ENCODE measurements at places on chromosomes 5 and 9.
A peak's percentile ranks its signal among the peaks of the same experiment; 100 is the strongest.

GRCh38 chr5:946720-947625 lies 54.3 kb downstream of the TRIP13 start:
- no peak for DNase-seq

GRCh38 chr9:86783884-86784283 lies 163.4 kb downstream of the GAS1 start:
- no peak for DNase-seq

DNA sequence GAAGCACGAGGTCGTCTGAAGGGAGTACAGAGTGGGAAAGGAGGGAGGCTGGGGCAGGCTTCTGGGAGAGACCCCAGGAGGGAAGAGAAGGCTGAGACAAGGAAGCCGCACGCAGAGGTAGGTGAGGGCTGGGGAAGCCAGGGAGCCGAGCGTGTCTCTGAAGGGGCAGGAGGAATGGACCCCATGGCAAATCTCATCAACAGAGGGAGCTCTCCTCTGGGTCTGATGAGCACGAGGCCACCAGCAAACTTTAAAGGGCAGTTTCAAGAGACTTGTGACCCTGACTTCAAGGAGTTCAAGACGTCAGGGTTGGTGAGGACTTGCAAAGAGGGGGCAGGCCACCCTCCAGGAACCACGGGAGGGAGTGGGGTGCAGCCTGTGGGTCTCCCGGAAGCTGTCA lies 326.2 kb upstream of the IRX2 start:
- no peak for DNase-seq

DNA sequence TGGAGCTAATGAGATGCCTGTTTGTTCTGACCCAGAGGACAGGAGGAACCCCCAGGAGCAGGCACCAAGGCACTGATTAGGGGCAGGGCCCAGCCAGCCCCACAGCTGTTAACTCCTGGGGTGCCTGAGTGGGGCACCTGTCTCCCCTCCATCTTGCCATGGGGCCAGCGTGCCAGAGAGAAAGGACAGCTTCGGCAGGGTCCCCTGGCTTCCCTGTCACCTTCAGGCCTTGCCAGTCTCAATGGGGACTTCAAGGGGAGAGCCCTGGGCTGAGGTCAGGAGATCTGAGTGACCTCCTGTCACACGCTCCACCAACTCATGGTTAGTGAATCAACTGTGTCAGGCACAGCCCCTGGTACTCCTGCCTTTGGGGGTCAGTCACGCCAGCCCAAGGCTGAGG lies 152.7 kb upstream of the MVB12B start:
- no peak for DNase-seq

DNA sequence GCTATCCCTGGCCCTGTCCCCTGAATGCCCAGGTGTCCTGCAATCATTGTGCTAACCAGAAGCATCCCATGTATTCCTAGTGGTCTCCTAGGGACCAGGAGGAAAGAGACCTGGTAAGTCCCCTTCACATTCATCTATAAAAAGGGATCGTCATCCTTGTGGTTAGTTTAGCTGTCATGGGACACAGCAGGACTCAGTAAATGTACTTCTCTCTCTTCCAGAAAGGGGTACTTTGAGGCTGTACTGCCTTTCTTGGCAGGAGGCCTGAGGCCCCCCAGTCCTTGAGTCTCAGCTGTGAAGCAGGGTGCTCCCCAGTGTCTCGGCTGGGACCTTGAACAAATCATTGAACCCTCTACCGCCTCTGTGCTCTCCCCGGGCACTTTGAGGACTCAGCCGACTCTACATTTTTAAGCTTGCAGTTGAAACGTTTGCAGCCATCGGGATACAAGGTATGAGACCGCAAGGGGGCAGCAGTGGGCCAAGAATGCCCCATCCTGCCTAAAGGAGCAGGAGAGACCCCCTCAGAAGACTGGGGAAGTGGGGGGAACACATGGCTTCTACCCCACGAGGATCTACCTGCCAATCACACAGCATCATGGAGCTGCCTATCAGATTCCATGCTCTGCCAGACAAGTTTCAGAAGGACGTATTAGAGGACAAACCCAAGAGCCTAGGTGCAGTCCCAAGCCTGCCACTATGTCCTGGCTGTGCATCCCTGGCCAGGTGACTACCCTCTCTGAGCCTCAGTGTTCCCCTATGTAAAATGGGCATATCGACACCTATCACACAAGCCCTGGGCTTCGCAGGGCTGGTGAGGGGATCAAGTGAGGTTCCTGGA lies 2.4 kb upstream of the PHYKPL start:
- peak; percentile 85 for DNase-seq

GRCh38 chr9:112176524-112176923 lies 1.4 kb upstream of the SUSD1 start:
- no peak for DNase-seq

DNA sequence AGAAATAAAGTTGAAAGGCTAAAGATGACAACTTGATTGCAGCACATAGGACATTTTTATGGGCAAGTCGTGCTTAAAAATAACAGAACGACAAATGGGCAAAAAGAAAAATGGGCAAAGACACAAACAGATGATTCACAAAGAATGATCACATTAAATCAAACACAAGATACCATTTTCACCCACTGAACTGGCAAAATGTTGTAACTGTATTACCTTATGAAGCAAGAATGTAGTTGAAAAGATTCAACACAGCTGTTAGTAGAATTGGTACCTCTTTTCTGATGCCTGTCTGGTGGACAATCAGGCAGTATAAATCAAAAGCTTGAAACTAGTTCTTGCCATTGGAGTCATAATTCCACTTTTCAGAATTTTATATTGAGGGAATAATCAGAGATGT lies 81.0 kb upstream of the PALM2AKAP2 start:
- DNase-seq = no peak

- DNase-seq = no peak
Measured at GRCh38 chr5:52139888-52140615, 647.7 kb upstream of the ITGA1 start.

- peak; percentile 77 for DNase-seq
Measured at GRCh38 chr9:34254141-34254913, 74.7 kb downstream of the KIF24 start.

DNA sequence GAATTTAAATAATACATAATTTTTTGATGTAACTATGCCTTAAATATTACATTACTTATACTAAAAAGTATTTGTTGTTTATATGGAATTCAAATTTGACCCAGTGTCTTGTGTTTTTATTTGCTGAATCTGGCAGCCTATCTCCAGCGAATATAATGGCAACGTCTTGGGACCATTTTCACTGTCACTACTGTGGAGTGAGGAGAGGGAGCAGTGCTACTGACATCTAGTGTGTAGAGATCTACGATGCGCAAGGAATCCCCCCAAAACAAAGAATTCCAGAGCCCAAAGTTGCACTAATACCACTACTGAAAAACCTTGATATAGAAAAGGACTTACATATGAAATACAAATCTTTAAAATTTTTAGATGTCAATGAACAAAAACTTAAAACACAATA lies 314.4 kb downstream of the DRD1 start:
- no peak for DNase-seq

GRCh38 chr5:36529142-36529541 lies 77.3 kb upstream of the SLC1A3 start:
- DNase-seq = no peak

DNA sequence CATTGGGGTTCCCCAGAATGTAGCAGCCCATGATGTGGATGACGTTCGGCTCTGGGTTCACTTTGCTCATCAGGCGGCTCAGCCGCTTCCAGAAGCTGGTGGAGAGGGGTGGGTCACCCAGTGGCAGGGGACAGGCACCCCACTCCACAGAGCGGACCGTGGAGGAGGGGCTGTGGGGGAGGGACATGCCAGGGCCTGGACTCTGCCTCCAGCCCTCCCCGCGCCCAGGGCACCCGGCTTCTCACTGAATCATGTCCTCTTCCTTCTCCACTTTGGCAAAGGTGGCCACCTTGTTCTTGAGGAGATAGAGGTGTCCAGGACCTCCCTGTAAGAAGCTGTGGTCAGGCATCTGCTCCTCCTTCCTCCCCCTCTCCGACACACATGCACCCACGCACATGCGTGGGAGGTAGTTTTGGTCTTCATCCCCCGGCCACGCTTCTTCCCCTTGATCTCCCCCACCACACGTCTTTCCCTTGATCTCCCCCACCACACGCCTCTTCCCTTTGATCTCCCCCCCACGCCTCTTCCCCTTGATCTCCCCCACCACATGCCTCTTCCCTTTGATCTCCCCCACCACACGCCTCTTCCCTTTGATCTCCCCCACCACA lies 8.9 kb upstream of the ENTPD8 start:
- no peak for DNase-seq

DNA sequence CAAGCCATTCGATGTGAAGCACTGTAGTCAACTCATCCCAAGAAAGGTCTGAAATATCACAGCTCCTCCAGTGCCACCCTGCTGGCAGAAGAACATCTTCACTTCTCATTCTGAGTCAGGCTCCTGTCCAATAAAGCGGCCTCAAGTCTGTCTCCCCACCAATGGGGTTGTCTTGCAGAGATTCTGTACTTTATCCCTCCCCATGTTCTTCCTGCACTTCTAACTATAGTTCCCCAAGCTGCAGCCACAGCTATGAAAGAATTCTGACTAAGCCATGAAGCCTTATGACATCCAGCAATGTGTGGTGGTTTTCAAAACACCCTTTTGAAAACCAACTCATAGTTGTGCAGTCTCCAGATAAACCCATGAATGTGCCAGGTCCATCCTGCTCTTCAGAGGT lies 6.8 kb downstream of the MACROH2A1 start:
- peak; percentile 76 for DNase-seq

DNA sequence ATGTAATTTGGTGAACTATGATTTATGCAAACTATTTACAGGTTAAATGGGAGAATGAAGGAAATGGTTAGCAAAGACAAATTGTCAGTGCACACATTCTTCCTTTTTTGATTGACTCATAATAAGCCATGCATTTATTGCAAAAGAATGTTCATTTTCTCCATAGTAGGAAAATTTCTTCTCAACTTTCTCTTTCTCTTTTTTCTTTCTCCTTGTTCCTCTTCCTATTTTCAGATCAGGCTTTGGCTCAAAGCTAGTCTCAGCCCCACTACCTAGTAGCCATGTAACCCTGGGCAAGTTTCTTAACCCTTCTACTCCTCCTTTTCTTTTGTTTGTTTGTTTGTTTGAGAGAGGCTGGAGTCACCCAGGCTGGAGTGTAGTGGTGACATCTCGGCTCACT lies 156.6 kb downstream of the PIK3R1 start:
- DNase-seq = no peak

DNA sequence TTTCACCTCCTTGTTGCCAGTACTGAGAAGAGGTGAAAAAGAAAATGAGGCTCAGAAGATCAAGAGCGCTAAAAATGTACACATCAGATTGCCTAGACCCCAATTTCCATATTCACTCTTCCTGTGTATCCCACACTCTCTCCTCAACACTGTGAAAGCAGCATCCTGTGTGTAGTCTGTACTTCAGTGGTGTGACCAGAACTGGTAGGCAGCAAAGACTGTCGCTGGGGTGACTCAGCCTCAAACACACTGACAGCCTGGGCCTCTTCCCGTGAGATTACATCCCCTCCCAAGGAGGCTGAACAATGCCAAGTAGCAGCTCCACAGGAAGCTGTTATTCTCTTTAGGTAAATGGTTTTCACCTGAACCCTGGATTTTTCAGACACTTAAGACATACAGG lies 135.5 kb downstream of the CCDC192 start:
- DNase-seq = peak; percentile 10

GRCh38 chr9:34684816-34685215 lies 6.3 kb downstream of the CCL19 start:
- no peak for DNase-seq

DNA sequence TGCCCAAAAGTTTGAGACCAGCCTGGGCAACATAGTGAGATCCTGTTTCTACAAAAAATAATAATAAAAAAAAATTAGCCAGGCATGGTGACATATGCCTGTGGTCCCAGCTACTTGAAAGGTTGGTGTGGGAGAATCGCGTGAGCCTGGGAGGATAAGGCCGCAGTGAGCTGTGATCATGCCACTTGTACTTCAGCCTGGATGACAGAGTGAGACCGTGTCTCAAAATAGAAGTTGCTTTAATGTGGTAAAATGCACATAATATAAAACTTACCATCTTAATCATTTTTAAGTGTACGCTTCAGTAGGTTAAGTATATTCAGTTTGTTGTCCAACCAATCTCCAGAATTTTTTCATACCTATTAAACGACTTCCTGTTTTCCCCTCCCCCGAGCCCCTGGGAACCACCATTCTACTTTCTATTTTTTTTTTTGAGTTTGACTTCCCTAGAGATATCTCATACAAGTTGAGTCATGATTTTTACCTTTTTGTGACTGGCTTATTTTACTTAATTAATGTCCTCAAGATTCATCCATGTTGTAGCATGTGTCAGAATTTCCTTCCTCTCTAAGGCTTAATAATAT lies 120.1 kb upstream of the POC5 start:
- no peak for DNase-seq

DNA sequence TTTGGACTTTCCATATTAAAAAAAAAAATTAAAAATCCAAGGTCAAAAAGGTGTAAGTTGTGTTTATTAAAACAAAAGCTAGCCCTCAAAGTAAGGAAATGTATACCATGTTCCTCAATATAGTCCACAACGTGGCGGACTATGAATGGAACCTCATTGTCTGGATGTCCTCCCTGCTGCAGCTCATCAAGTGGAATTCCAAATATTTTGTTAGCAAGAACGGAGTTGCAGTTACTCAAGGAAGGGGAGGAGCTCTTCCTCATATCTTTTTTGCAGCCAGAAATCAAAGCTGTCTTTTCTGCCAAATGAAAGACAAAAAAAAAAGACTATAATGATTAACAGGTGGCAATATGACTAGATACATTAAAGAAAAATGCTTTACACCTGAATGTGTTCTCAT lies 14.0 kb downstream of the FAM13B start:
- DNase-seq = no peak

- no peak for DNase-seq
Measured at GRCh38 chr5:75058986-75059535, 6.7 kb upstream of the GCNT4 start.

DNA sequence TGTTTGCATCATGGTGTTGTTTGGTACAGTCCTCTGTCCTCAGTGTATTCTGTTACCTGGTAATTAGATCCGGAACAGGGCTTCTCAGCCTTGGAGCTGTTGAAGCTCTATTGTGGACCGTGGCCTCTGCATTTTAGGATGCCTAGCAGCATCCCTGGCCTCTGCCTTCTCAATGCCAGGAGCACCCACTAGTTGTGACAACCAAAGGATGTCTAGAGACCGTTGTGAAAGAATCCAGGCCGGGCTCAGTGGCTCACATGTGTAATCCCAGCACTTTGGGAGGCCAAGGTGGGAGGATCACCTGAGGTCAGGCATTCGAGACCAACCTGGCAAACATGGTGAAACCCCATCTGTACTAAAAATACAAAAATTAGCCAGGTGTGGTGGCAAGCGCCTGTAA lies 159.6 kb downstream of the CACNA1B start:
- no peak for DNase-seq

DNA sequence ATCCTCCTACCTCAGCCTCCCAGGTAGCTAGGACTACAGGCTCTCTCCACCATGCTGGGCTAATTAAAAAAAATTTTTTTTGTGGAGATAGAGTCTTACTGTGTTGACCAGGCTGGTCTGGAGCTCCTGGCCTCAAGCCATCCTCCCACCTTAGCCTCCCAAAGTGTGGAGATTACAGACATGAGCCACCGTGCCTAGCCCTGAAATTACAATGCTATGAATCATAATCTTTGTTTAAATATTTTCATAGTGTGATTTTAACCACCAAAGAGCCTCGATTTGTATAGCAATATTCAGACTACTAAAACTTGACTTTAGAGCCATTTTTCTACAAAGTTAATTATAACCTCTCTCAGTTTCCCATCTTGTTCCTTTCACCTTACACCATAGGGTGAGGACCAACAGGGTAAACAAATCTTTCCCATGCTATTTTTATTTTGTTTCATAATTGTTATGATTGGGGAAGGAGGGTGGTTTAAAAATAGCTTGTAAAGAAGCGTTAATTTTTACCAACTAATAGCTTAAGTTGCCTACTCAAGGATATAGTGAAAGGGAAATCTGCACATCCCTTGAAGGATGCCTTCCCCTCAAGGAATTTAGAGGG lies 32.7 kb downstream of the UBE2D2 start:
- DNase-seq = no peak

All from AG08396 (cell line).